Cardiac fibroblast (primary cell): ENCODE measurements at places on chromosomes 2 and 18.

DNA sequence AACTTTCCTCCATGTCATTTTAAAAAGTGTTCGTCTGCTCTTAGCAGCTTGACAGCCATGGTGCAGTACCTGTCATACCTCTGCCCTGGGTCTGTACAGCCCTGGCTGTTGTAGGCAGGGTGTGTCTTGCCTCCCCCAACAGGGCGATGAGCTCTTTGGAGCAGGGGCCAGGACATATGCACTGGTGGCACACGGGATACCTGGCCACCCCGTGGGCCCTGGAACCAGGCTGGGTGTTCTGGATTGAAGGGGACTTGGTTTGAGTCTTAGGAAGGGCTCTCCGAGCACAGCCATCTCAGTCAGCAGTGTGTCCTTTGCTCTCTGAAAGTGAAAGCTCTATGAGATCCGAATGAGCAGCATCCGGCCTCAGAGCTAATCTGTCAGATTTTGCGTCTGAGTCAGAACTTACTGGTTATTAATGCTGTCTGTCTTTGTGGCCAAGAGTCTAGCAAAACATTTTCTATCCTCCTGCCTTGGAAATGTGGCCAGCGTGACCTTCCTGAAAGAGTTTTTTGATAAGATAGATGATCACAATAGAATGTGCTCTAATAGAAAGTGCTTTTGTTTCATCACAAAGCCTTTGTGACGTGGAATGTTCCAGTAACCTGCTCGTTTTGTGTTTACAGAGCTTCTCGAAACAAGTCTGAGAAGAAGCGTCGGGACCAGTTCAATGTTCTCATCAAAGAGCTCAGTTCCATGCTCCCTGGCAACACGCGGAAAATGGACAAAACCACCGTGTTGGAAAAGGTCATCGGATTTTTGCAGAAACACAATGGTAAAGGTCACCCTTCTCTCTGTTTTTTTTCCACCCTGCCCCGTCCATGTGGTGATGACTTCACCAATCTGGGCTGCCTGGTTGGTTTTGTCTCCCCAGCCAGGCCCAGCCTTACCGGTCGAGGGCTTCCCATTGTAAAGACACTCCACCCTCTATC, 77.3 kb upstream of the RPL31 start:
- peak; percentile 83 for DNase-seq

- DNase-seq, result no peak
Observed at GRCh38 chr18:38369772-38370690, 804.4 kb upstream of the CELF4 start.

DNA sequence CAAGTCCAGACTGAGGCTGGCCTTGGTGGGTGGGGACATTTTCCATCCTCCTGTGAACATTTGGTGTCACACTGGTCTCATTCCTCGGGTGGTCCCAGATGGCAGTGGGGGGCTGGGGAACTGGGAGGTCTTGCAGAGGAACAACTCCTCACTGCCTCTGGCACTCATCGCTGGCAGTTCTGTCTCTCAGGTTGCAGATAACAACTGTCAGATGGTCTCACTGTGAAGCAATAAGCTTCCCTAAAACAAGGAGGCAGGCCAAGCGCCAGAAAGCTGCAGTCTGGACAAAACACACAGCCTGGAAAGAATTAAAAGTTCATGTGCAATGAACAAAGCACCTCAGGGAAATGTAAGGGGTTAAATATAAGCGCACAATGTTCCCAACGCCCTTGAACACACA, 78.1 kb downstream of the IRS1 start:
- no peak for DNase-seq

DNA sequence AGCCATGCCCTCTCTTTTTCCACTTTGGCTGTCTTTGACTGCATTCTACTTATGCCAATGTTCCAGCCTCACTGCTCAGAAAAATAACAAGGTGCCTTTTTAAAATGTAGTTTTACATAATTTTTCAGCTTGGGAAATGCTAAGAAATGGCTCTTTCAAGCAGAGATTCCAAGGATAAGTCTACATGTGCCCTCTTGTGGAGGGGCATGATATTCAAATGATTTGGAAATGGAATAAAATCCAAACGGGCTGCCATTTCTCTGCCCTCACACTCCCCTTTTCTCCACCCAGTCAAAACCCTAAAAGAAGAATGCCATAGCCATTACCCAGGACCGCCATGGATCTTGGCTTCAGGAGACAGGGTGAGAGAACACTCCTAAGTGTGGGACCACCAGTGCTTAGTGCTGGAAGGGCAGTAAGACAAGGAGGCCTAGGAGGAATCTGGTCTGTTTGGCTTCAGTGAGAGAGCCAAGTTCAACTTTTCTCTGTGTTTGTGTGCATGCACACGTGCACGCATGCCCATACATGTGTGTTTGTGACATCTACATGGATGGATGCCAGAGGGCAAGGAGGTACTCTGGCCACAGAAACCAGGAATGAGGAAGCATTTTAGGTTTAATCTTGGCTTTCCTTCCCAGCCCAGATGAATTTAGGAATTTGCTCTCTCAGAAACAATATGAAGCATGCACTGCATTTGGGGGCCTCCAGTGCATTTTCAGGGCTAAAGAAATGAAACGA, 174.0 kb upstream of the SLC14A2 start:
- DNase-seq, result peak; percentile 9

GRCh38 chr2:48540237-48540935, 10.4 kb downstream of the STON1 start:
- no peak for DNase-seq

DNA sequence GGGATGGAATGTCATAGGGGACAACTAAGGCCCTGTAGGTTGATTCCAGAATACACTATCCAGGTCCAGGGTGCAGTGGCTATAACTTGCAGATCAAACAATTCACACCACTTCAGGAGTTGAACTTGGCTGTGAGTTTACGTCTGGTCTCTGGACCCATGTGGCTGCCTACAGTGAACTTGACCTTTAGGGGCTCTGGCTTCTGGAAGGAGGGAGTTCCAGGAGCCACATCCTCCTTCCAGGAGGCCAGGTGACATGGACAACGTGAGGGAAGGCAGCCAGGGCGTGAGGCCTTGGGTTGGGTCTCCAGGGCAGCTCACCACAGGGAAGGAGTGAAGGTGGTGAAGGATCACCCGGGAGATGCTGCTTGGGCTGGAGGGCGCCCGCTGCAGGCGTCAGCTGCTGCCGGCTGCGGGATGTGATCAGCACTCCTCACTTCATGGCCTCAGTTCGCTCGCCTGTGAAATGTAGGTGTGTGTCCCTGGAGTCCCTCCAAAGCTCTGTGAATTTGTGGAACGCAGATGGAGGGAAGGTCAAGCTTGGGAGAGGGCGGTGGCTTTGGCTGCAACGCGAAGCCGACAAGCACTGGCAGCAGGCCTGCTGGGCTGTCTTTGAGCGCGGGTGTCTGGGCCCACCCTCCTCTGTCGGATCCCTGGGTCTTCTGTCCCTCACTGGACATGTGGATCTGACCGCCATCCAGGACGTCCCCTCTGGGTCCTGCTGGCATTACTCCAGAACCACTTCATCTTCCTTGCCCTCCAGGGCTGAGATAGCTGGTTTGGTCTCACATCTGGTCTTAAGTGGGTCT, 146.5 kb downstream of the GLI2 start:
- peak; percentile 31 for DNase-seq

DNA sequence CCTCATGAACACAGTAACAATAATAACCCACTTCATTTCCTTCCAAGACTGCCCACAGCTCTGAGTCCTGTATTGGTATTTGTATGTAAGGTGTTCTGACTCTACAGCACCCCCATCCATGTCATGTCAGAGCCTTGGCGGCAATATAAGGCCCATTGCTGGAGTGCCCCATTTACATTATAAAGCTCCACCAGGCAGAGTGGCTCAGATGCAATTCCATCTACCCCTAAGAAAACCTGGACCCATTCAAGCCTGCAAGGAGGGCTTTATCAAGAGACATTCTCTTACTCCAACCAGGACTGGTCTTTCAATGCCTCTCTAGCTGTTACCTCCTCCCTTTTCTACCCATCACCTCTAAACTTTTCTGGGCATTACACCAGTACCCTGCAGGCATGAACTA, 101.6 kb downstream of the ANTXR1 start:
- no peak for DNase-seq

DNA sequence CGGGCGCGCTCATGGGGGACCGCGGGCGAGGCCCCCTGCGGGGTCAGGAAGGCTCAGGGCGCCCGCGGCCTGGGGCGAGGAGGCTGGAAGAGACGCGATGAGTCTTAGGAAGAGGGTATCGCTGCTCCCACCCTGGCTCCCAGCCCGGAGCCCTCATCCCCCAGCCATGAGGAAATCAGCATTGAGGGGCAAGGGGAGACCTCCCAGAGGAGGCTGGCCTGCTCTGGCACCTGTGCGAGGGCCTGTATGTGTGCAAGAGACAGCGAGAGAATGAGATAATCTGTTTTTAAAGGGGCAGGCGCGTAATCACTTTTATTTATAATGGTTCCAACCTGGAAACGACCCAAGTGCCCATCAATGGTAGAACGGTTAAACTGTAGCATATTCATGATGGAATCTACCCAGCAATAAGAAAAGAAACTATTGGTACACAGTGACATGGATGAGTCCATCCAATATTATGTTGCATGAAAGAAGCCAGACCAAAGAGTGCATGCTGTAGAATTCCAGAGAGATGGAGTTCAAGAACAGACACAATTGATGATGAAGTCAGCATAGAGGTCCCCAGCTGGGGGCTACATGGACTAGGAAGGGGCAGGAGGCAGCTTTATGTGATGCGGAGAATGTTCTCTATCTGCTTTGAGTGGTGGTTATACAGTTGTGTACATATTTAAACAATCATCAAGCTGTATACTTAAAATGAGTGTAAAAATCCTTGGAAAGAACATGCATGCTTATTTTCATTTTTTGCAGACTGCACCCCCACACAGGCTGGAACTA, 14.4 kb downstream of the FBXO41 start:
- DNase-seq, result no peak

DNA sequence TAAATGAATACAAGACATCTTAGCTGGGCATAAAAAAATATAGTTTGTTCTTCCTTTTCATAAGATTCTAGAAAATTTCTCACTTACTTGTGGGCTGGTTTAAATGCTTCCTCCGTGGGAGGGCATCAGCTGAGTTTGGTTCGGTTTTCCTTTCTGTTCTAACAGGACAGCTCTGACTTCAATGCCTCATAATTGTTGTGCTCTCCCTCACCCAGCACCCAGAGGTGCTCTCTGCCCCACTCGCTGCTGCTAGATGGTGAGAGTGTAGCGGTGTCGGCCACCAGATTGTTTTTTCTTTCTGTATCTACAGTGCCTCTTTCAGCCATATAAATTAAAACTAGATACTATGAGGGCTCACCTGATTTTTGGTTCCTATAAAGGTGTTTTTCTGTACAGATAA, 407.2 kb upstream of the CDH7 start:
- DNase-seq, result no peak

DNA sequence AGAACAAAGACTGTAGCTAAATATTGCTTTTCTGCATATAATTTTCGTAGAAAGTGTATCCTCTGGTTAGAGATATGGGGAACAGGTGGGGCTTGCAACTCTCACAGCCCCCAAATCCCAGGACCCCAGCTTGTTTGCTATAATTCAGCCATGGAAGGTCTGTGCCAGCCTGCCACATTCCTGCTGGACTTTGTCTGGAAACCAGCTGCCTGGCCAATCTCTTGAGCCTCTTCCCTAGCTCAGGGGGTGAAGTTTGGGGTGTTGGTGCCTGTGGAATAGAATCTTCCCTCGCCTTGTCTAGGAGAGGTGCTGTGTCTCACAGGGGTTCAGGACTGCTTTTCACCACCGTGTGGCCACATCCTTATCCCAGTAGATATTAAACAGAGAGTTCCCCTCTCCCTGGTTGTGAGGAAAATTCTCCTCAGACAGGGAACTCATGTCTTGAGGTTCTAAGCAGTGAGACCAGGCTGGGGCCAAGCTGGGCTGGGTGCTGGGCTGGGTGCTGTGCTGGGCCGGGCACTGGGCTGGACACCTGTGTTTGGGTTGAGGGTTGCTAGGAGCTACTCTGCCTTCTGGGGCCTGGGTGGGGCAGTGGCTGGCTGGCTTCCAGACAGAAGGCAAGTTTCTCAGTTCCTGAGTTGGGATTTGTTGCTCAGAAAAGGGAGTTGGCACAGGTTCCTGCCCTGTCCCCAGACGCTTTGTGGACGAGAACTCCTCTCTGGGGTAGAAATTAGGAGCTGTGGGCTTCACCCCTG, 12.3 kb downstream of the TOGARAM2 start:
- DNase-seq, result no peak

DNA sequence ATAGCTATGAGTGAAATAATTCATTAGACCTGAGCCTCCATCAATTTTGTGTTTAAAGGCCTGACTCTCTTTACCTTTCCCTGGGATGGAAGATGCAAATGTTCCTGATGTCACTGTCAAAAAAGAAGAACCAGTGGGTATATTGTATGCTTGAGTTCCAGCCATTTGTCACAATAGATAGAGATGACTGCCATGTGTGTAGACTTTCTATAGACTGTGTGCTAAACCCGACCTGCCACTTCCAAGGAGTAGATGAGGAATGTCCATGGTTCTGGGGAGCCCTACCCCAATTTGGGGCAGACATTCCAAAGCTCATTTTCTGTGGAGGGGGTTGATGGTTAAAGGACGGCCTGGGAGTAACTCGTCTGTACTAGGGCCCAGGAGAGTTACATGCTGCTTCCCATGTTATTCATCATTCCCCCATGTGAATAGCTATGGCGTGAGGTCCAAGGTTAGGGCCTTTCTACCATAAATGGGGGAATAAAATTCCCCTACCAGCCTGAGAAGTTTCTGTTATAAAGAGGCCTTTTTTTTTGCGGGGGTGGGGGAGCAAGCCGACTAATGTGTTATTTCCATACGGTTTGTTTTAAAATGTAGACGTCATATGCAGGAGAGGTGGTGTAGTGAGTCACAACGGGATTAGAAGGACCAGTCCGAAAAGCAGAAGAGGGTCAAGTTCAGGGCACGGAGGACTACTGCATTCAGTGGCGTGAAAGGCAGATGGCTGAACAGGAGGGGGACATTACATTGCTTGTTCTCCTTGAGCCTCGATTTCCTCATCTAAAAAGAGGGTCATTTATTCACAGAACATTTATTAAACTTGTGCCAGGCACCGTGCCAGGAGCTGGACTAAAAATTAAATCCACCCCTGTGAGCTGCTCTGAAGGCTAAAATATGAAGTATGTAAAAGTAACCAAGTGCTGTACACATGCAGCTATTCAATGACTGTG, 24.0 kb downstream of the IL1B start:
- peak; percentile 62 for DNase-seq

DNA sequence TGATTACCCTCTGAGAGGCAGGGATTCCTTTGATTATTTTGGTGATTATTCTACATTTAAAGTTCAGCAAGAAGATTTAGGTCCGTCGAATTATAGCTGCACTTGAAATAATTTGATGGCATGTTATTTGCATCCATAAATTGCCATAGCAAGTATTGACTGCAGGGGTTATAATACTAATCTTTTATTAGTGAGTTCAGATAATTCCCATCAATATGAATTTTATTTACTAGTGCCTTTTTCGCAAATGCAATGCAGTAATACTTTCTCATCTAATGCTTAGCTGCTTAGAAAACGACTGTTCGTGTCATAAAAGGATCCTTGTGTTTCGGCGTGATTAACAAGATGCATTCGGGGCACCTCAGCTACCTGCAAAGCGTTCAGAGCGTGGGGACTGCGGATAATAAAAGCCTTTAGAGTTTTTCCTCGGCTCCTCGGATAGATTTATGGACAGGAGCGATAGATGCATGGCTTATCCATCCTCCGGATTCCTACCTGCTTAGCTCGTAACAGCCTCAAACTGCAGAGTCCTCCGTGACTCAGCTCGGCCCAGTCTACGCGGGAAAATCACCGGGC, 2.5 kb upstream of the GBX2 start:
- DNase-seq, result no peak

GRCh38 chr2:48736251-48736650, 19.3 kb downstream of the LHCGR start:
- no peak for DNase-seq
